ENCODE measurements at places on chromosomes 1 and 21.

DNA sequence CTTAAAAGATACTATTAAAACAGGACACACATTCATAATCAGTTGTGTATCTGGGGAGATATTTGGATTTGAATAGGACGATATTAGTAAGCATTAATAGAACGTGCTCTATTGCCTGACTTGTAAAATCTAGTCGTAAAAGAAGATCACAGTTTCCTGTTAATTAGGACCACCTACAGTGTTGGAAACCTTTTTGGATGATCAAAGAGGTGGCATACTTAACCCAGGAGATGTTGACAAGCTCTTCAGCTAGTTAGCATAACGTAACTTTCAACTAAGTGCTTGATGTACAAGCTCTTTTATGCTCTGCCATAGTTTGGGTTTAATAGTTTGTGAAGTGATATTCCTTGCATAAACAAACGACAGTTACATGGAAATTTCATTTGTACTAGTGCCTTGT, 293.3 kb upstream of the NR5A2 start:
- no peak for DNase-seq

- DNase-seq: no peak
Observed at GRCh38 chr1:157167437-157167836, 29.2 kb upstream of the ETV3 start.

DNA sequence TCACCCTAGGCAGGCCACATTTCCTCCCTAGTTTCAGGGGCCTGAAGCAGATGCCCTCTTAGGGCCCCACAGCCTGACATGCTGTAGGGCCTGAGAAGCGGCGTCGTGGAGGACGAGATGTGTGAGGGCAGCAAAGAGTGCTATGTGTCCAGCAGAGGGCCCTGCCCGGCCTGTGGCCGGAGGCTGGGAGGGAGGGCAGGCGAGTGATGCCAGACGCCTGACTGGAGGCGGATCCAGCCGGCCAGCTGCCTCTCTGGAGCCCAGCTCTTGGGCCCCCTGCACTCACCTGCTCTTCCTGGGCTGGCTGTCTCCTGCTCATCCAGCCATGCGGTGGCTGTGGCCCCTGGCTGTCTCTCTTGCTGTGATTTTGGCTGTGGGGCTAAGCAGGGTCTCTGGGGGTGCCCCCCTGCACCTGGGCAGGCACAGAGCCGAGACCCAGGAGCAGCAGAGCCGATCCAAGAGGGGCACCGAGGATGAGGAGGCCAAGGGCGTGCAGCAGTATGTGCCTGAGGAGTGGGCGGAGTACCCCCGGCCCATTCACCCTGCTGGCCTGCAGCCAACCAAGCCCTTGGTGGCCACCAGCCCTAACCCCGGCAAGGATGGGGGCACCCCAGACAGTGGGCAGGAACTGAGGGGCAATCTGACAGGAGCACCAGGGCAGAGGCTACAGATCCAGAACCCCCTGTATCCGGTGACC, at the start of gene GPR37L1:
GPR37L1 (plus strand) TSS at position 279 of the 697 bp plus-strand sequence; CDS start at position 326, 47 bp downstream.
- peak; percentile 62 for DNase-seq

- no peak for DNase-seq
Observed at GRCh38 chr1:83043244-83043643, 955.7 kb downstream of the TTLL7 start.

GRCh38 chr1:180775801-180776200, 136.9 kb upstream of the KIAA1614 start:
- DNase-seq: no peak

DNA sequence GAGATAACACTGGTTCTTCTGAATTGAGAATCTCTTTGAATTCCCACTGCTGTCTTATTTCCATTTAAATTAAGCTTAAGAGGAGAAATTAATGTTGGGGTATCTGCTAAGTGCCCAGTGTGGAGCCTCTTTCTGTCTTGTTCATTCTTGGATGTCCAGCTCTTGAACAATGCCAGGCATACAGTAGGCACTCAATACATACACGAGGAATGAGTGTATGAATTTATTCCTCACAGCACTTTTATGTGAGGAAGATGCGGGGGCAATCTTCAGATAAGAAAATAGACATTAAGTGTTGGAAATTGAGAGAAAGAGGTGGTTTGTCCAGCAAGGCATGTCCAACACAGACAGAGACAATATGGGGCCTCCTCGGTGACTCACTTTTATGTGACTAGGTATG, 11.8 kb upstream of the ATF3 start:
- no peak for DNase-seq

DNA sequence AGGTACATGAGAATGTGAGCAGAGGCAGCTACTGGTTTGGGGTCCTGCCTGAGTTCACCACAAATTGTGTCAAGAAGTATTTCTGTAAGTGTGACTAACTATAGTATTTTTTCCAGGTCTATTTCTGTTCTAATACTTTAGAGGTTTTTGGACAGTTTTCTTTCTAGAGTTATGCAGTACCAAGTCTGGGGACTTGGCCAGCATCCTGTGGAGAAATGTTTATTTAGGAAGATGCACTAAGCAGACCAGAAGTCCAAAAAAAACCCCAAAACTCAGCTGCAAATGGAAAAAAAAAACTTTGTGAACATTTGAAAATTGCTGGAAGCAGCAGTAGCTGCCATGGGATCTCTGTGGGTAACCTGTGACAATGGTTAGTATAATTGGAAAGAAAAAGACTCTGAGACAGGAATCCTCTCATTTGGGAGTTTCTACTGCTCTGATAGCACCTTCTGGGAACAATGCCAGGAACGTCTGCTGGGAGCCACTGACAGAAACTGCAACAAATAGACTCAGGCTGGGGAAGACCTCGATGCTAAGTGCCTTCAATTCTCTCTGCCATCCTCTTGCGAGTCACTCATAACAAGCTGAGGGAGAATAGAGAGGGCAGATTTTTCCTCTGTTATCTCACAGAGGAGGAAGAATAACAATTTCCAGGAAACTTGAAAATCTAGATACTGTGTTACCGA, 37.6 kb downstream of the OR10R2 start:
- DNase-seq: no peak

DNA sequence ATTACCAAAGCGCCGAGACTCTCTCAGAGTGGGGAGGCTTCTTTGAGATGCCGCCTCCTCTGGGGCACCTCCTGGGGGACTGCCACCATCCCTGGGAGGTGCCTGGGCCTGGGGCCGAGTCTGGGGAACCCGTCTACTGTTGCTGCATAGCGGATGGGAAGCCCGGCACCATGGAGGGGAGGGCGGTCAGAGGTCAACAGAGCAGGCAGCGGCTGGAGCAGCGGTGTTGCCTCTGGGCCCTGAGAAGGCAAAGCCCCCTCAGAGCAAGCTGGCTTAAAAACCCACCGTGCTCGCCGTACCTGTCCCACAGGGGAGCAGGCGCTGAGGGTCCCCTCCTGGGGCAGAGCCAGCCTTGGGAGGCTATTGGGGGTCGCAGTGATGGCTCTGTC, 62.0 kb downstream of the ARHGEF16 start:
- no peak for DNase-seq

DNA sequence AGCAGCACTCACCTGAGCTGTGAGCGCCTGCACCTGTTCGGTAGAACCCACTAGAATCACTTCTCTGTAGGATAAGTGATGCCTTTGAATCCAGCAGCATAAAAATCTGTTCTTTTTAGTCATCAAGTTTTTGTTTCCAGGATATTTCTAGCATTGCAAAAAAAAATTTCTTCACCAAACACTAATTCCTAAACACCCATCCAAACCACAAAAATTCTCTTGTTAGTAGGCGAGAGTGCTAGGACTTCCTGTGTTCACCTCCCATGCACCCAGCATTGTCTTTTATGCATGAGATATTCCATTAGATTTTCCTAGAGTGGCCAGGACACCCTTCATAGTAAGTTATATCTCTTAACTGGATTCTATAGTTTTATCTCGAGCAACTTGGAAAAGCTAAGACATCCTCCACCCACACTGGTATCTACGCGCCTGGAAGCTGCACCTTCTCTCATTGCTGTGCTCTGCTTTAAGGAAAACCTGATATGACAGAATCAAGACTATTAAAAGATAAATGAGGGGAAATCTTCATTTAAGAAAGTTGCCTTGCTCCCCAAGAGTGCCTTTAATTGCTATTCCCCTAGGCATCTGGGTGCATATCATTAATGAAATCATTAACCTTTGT, 12.3 kb downstream of the SERTAD4 start:
- peak; percentile 29 for DNase-seq

DNA sequence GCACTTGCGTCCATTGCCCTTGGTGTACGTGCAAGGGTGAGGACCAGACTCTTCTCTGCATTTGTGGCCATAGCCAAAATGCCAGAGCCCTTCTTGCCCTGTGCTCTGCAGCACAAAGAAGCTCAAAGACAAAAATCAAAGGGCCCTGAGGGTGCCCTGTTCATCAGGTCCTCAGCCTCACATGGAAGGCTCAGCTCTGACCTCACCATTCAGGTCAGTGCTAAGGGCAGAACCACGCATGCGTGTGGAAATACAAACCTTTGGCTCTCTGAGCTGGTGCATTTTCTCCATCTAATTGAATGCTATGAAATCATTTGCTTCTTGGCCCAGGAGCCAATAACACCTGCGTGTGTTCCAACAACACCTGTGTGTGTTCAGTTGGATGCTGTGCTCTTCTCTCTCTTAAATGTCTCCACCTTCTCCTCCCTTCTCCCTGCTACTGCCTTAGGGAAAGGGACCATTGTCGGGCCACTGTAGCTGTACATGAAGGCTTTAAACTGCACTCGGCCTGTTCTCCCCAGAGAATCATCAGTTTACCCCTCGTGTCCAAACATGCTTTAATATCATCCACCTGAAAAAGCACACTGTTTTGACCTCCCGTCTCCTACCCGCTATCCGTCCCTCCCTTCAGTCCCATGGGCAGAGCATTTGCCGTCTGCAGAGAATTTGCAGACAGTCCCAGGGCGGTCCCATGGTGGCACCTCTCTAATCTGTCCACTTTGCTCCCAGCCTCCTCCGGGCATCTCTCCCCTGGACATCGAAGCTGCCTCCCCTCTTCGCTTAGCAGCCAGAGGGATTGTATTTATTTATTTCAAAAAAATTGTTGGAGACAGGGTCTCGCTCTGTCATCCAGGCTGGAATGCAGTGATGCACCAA, 60.6 kb downstream of the EVA1C start:
- no peak for DNase-seq

DNA sequence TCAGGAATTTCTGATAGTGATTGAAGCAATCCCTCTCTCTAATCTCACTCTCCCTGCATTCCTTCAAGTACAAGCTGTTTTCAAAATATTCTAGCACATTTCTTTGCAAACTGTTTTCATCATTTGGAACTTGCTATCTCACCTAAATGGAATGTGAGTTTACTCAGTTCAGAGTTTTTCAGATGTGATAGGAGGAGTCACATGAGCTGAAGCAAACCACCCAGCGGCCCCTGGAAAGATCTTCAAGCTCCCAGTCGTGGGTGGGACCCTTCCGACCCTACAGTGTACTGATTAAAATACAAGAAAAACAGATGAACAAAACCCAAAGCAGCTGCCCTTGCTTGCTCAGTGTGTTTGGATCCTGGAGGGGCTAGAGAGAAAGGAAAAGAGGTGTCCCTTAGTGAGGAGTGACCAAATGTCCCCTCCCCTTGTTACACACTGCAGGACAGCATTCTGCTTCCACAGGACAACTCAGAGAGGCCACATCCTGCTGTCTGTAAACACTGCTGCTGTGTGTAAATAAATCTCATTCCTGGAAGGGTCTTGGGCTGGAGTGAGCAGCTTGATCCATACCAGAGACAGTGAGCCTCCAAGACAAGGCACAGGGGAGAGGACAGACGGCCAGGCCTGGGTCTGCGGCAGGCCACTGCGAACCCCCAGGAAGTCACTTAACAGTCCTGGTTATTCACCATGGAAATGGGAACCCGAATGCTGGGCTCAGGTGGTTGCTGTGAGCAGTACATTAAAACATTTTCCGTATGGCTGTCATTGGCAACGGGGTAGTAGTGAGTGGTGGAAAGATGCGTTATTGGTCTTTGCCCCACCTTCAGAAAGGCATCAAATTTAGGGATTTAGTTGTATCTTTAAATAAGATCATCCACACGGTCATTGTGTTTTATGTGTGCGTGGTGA, 229.2 kb downstream of the RHOU start:
- DNase-seq: peak; percentile 84

DNA sequence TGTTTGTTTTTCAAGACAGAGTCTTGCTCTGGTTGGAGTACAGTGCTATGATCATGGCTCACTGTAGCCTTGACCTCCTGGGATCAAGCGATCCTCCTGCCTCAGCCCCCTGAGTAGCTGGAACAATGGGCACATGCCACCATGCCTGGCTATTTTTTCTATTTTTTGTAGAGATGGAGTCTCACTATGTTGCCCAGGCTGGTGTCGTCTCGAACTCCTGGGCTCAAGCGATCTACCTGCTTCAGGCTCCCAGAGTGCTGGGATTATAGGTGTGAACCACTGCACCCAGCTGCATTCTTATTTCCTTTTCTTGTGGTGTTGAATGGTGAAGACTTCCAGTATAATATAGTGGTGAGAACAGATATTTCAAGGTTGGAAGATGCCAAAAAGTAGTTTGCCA, 28.0 kb downstream of the B3GALT5 start:
- no peak for DNase-seq

DNA sequence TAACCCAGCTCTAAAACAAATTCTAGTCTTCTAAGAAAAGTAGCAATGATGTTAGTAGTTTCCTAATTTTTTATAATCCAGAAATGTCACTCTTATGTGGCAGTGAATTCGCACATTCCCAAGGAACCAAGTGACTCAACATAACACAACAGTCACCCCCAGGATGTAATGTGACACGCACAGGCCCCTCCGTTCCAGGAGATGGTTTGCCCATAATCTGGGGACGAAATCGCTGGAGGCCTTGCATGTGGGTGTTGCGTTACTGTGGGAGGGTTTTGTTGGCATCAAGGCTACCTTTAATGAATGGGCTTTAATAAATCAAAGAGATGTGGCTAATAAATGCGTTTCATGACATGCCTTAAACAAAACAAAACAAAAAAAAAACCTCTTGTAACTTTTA, 50.9 kb downstream of the EVA1C start:
- peak; percentile 73 for DNase-seq

- DNase-seq: no peak
Observed at GRCh38 chr1:77405186-77405585, 123.4 kb downstream of the AK5 start.

DNA sequence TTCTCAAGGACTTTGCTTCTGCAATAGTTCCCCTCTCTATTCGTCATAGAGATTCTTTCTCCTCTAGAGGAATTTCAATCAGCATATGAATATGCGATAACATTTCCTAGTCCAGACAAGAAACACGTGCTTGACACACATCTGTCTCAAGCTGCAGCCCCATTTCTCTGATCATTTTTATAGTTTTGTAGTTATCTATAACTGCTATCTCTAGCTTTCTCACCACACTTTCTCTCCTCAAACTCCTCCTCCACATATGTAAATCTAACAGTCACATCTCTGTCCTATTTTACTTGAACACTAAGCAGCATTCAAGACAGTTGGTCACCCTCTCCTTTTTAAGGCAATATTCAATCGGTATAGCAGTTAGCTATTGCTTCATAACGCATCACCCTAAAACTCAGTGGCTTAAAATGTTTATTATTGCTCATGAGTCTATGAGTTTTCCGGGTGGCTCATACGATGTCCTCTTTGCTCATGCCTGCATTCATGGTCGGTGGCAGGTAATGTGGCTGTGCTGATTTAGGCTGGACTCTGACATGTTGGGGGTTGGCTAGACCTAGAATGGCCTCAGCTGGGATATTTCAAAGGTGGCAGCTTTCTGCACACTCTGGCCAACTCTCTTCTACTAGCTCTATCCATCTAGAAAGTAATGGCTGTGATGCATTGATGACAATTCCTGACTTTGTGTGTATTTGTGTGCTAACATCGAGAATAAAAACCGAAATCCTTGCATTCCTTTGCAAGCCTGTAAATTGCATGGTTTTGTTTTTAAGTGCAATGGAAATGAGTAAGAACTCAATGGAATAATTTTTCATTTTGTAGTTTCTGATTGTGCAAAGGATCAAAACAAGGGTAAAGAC, 20.6 kb downstream of the ATP6V1G3 start:
- DNase-seq: no peak

- no peak for DNase-seq
Observed at GRCh38 chr1:210087058-210087457, 145.5 kb upstream of the SERTAD4 start.
